Activated CD4-positive, alpha-beta T cell treated with anti-CD3 and anti-CD28 coated beads, Interleukin-2, amount 10 ng/mL, durations not matched to agents 7 days and 5 days (primary cell): ENCODE measurements at places on chromosomes 5 and 9. TPM values are rescaled to one million over a fixed set of nuclear protein-coding genes. Genes with fewer than 3 reads are reported as not detected.

DNA sequence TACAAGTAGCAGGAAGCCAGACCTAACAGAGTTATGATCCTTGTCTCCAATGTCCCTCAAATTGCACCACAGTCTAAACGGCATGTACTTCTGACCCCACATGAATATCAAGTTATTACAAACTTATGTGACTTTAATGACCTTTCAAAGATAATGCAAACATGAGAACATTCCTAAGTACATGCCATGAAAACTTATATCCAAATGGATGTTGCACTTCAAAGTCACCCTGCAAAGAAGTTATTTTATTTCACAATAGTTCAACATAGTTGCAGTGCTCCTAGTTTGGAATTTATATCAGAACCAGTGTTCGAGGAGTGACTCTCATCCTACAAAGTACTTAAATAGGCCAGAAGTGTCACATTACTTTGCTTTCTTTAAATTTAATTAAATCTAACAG is 41.2 kb upstream of the ITGA1 start:
- no peak for DNase-seq

The PCDHGC4 gene
- not detected for total RNA-seq

- DNase-seq, result no peak
Measured at GRCh38 chr9:115373000-115373709, 255.2 kb upstream of the TNC start.

DNA sequence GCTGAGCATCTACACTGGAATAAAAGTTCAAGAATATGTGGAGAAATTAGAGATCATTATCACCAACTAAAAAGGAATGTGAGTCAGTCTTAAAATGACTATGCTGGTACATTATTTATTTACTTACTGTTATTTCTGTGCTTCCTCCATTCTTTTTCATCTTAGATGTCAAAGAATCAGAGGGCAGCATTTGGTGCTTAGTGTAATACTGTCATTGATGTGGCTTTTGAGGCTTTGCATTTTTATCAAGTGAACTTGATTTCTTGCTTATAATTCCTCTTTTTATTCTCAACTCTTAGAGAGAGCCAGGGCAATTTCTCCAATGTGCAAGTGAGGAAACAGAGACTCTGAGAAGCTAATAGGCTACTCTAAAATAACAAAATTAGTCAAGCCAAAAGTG is 163.7 kb upstream of the TRPC7 start:
- DNase-seq, result no peak

DNA sequence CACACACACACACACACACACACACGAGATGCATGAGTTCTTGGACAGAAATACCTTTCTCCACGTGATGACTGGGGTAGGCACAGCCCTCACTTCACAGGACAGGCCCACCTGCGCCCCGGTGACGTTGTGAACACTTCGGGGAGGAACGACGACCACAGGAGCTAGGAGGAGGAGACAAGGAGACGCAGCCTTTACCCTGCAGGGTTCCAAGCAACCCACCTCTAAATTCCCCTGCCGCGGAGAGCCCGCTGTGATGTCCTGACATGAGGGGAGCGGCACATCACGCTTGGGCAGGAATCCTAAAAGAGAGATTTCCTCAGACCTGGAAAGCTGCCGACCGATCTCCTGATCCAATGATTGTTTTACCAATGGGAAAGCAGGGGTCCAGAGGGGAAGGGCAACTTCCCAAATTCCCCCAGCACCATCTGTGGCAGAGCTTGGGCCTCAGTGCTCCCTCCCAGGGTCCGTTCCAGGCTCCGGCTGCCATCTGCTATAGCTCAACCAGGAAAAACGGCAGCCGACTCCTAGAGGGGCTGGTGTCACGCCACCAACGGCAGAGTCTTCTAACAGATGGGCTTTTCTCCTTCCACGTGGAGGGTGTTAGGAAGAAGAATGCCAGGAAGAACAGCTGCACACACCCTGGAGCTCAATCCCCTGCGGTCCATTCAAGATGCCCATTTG is 10.1 kb downstream of the IGFBPL1 start:
- DNase-seq, result no peak

- peak; percentile 23 for DNase-seq
Measured at GRCh38 chr9:137128862-137129455, 10.0 kb upstream of the GRIN1 start.

The ACTL7A gene
- total RNA-seq, result not detected

The AJM1 gene
- total RNA-seq, result 4.1 TPM

DNA sequence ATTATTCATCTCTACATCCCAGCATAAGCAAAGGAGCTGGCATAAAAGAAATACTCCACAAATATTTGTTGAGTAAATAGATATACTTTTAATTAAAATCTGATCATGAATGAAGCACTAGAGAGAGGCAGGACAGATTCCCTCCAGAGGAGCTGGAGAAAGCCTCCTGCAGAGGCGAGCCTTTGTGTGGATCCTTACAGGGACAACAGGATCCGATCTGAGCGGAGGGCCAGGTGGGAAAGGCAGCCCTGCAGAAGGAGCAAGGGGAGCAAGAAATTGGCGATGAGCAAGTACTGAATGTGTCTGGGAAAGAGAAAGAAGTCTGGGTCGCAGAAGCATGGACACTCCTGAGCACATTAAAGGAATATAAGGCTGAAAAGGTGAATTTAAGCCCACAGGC is 69.4 kb downstream of the EBF1 start:
- DNase-seq, result no peak

- DNase-seq, result peak; percentile 91
Measured at GRCh38 chr9:130578865-130579737, at the start of gene FUBP3. Gene FUBP3 (plus strand): TSS chr9:130579577. CDS start chr9:130579681, 104 bp downstream.

- DNase-seq, result no peak
Measured at GRCh38 chr5:14890846-14891245, 19.3 kb upstream of the ANKH start.

GRCh38 chr9:81379655-81380054 is 309.7 kb downstream of the TLE1 start:
- no peak for DNase-seq

DNA sequence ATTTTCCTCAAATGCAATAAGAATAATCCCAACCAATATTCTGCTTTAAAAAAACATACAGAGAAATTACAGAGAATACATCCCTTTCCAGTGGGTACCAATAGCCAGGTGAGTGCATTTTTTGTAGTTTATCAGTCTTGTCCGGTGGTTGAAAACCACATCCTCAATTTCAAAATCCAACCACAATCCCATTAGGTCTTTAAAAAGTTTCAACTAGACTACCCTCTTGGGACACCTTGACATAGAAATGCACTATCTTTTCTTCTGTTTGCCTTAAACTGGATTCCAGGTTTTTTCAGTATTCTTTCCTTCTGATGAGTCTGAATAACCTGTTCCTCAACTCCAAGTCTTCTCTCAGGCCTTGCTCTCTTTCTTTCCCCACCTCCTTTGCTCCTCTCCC is 223.3 kb downstream of the NR2F1-AS1 start:
- DNase-seq, result no peak

The IFNK gene
- not detected for total RNA-seq

- no peak for DNase-seq
Measured at GRCh38 chr5:62260513-62260912, 45.5 kb upstream of the KIF2A start.

GRCh38 chr9:81827616-81828296 is 100.5 kb upstream of the SPATA31D4 start:
- DNase-seq, result no peak

GRCh38 chr5:136038635-136039034 is 9.8 kb downstream of the TGFBI start:
- DNase-seq, result no peak
